Activated CD8-positive, alpha-beta memory T cell treated with anti-CD3 and anti-CD28 coated beads for 4 hours (primary cell): ENCODE measurements at places on chromosomes 2 and 18.

DNA sequence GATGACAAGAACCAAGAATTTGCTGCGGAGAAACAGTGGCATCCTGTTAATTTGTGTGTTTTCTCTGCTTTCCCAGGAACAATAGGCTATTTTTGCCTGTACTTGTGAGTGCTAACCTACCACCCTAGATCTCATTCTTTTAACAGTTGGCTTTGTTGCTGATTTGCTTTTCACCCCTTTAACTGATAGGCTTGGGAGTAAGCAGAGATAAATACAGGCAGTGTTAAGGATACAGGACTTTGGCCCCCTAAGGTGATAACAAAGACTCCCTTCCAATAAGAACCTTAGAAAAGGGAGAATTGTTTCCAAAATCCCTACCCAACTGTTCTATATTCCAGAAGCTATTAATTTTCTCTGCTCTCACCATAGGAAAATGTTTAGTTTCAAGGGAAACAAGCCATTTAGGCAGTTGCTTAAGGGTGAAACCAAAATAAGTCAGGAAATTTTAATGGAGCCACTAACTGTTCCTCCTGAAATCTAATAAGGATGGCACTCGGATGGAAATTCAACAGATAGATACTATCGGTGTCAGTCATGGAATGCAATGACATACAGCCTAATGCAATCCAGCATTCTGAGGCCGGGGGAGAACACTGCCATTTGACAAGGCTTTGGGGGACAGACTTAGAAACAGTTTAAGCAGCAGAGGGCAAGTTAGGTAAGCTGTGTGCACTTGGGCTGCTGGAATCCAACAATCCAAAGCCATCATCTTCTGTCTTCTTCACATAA is 238.8 kb downstream of the RNF152 start:
- no peak for DNase-seq

GRCh38 chr18:64244571-64244970 is 95.7 kb upstream of the LINC00305 start:
- DNase-seq = no peak

GRCh38 chr2:28341208-28341891 is 51.3 kb upstream of the FOSL2 start:
- DNase-seq = no peak

- DNase-seq = no peak
Measured at GRCh38 chr2:133667085-133667484, 98.8 kb upstream of the NCKAP5 start.

GRCh38 chr2:207503234-207503633 is 26.5 kb upstream of the CREB1 start:
- DNase-seq = no peak

DNA sequence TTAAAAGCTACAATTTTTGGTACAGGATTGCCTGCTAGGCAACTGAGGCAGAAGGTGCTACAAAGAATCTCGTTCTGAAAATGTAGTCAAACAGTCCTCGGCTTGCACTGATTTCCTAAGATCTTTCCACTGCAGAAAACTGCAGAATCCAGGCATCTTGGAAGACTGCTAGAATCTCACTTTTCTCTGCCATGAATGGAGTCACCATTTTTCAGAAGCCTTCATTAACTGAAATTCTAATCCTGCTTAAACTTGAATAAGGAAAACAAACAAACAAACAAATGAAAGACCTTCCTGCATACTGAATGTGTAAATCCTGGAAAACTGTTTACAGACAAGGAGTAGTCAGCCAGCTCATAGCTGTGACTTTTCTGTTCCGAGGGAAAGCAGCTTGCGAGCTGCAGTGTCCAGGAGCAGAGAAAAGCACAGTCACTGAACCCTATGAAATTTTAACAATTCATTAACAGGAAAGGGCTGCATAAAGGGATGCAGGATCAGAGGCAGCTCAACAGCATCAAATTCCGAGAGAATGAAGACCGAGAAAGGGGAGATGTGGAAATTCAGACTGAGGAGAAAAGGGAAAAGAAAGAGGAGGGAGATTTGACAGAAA is 210.5 kb upstream of the PIK3C3 start:
- no peak for DNase-seq

DNA sequence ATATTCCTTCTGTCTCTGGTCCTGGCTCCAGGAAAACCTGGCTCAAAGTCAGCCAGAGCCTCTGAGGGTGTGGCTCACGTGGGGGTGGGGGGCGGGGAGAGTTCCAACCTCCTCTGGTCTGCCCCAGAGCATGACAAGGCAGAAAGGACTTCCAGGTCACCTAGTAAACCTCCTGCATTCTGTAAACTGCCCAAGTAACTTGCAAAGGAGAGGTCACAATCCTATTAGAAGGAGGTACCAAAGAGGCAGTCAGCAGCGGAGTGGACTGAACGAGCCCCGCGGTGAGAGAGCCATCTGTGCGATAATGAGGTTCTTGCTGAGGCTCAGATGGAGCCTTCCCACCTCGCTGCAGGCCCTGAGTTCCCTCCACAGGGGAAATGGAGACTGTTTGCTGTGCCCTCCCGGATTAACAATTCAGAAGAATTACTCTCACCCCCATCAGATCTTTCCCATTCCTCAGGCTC is 58.9 kb upstream of the GATA6 start:
- no peak for DNase-seq

GRCh38 chr18:24014062-24014985 is at the start of gene TTC39C:
TTC39C (plus strand) TSS chr18:24014754; CDS start chr18:24014872, 118 bp downstream.
- DNase-seq = peak; percentile 67

- no peak for DNase-seq
Measured at GRCh38 chr2:208466920-208467298, 60.3 kb downstream of the PTH2R start.

GRCh38 chr18:3605954-3606443 is 156.0 kb downstream of the TGIF1 start:
- no peak for DNase-seq

- DNase-seq = no peak
Measured at GRCh38 chr2:239889641-239890121, 135.5 kb downstream of the NDUFA10 start.

DNA sequence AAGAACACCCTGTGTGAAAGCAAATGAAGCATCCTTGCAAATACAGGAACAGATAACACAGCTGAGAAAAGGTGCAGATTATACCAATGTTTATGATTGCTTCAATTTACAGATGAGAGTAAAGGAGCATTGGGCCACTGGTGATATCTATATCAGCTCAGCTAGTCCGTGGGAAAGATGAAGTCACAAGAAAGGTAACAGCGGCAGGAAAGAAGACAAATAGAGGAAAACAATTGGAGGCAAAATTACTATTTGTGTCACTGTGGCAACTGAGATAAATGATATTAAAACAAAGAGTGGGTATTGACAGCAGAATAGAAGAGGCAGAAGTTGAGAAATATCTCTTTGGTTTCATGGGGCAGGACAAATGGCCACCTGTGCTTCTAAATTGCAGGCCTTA is 121.2 kb upstream of the CAVIN2 start:
- no peak for DNase-seq

- no peak for DNase-seq
Measured at GRCh38 chr2:241770185-241770935, 6.3 kb upstream of the GAL3ST2 start.

DNA sequence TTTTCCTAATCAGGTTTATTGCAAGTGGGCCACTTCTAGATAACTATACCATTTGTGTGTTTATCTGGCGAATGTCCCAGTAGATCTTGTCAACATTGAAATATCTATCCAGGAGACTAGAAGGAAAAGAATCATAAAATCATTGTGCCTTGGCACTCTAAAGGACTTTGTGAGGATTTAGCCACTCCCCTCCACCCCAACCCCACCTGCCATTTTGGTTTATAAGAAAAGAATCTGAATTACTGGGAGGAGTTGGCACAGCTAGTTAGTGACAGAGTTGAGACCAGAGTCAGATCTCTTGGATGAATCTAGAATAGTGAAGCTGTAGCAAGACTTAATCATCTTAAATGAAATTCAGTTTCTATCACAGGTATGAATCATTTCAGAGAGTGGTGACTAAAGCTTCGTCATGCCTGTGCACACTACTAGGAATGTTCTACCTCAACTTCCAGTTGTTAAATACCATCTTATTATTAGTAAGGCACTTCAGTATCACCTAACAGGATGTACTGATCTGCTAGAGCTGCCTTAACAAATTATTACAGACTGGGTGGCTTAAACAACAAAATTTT is 212.7 kb upstream of the SLC14A2 start:
- no peak for DNase-seq

DNA sequence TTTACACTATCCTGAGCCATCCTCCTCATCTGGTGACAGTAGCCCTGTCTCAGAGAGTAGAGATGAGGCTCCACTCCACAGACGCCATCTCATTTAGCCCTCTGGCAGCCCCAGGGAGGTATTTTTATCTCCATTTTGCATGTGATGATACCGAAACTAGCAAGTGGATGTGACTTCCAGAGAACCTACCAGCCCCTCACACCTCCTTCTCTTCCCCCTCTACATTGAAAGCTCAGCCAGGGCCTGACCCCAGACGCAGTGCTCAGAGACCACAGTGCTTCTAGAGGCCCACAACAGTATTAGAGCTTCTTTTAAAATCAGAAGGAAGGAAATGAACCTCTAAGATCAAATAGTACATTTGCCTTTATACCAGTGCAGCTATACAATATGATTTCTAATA is 8.3 kb downstream of the GYPC start:
- DNase-seq = no peak

GRCh38 chr18:50297621-50298442 is 10.3 kb upstream of the CXXC1 start:
- DNase-seq = no peak

DNA sequence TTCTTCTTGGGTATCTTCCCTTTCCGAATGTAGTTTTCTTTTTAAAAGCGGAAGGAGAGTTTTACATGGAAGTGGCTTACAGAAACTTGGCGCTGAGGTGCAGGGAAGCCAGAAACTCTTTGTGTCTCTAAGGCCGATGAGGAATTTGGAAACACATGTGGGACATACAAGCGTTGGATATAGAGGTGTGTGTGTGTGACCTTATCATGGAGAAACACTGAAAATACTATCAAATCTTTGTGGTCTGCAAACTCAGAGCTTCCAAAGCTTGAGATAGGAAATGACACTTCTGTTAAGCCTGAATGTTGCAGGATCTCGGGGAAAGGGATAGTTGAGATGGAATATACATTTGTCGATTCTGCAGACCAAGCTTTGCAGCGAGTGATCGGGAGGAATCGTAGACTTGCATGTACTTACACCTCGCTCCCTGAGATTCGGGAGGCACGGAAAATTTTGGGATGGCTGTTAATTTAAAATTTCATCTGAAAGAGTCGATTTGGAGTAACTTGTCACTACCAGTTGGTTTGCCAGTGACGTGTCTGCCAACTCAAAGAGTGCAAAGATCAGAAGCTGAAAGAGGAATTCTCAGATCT is 1.0 kb downstream of the NAB1 start:
- no peak for DNase-seq

- no peak for DNase-seq
Measured at GRCh38 chr2:224890372-224890771, 151.9 kb downstream of the DOCK10 start.

DNA sequence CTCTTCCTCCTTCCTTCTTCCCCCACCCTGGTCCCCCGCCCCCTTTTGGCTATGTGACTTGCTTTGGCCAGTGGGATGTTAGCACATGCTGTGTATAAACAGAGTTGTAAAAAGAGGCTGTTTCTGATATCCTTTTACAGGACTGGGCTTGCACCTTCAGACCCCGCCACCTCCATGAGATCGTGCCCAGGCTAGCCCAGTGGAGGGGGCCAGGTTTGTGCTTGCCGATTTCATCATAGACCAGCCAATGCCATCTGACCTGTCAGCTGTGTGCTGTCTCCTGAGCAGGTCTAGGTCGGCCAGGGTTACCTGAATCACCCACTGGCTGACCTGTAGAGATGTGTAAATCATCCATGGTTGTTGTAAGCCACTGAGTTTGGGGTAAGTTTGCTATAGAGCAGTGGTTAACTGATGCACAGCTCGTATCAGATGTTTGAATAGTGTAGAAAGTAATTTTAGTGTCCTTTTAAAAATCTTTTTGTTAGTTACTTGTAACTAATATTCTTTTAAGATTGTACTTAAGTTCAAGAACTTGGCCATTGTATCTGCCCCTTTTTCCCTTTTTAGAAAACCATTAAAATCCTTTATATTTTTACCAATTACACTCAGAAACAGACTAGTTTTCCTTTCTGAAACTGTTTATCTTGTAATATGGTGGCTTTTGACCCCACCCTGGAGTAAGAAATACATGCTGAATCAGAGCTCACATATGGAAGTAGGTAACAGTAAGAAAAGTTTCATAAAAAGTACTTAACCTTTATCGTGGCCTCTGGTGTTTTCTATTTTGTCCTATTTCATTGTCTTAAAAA is 122.0 kb upstream of the MGAT5 start:
- no peak for DNase-seq

DNA sequence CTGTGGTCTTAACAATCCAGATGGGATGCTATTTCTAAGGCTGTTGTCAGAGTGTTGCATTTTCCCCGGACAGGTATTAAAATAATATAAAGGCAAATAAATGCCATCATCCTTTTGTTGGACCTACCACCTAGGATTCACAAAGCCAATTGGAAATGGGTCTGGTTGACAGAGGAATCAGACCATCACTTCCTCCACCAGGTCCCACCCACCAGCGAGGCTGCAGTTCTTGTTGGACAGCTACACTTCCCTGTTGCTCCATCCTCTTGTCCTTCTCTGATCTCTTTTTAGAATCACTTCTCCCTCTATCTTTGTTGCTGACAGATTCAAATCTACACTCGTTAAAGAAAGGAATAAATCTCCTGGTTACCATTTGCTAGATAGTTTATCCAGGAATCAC is 1.1 kb downstream of the TMEM169 start:
- no peak for DNase-seq

DNA sequence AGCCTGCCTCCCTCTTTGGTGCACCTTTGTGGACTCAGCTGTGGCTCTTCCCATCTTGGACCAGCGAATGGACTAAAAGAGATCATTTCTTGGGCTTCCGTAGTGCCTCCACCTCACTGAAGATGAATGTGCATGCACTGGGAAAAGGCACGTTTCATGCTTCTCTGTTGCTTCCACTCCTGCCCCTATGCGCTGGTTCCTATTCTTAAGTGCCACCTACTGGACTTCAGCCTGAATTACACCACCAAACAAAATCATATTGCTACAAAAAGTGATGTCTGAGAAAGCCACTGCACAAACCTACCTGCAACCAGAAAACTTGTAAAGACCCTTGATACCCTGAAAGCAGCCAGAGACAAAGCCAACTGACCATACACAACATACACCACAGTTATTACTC is 695.6 kb downstream of the TSN start:
- no peak for DNase-seq

- DNase-seq = no peak
Measured at GRCh38 chr2:46332686-46333281, 35.6 kb downstream of the EPAS1 start.

DNA sequence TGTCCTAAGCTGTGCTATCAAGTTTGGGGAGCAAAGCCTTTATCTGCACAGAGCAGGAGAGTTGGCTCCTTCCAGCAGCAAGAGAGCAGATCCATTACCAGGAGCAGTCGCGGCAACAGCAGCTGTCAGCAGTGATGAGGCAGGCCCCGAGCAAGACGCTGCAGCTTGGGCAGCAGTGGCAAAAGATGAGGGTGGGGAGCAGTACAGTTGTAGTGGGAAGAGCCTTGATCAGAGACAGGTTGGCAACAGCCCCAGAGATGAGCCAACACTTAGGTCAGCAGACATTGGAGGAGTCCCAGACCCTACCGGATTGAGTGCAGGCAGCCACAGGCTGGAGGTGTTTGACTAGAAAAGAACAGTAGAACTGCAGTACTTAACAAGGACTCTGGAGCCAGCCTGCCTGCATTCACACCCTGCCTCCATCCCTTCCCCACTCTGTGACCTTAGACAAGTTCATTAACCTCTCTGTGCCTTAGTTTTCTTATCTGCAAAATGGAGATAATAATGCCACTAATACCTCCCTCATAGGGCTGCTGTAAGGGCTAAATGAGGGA is 117.1 kb upstream of the SERTAD2 start:
- DNase-seq = no peak

- DNase-seq = no peak
Measured at GRCh38 chr2:191611614-191612013, 66.3 kb upstream of the NABP1 start.
